ENCODE measurements at places on chromosomes 13 and 19.

GRCh38 chr19:57010541-57010940 is 109.2 kb upstream of the USP29 start:
- DNase-seq: no peak

- no peak for DNase-seq
Measured at GRCh38 chr19:38676023-38676877, 28.8 kb downstream of the ACTN4 start.

DNA sequence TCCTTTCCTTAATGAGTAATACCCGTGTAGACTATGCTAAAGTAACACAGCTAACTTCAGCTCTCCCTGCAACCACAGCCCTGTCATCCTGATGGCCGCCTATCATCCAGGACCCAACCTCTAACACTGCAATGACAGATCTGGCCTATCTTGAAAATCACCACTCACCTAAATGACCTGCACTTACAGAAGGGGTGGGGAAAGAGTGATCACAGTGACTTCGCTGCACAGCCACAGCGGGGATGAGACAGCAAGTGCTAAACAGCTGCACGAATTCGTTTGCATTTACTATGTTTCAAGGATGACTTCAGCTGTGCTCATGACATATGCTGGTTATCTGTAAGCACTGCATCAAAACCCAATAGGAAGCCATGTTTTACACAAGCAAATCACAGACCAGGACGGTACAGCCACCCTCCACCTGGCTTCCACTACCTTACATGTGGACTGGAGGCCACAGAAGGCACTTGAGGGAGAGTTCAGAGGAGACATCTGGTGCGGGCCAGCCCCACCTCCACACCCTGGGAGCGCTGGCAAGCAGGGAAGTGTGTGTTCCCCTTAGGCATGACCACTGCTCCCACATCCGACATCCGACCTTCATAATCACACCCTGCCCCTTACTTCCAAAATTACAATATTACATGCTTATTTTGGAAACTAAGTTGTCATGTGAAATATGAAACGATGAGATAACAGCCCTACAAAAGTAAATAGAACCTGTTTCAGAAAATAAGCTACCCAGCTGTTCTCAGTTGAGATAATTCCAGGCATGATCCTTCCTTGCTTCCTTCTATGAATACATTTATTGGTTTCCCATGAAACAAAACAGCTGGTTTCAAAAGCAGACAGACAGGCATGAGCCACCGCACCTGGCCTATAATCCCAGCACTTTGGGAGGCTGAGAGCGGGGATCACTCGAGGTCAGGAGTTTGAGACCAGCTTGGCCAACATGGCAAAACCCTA is 95.7 kb downstream of the STK24 start:
- DNase-seq: no peak

- DNase-seq: no peak
Measured at GRCh38 chr13:112132142-112132541, 65.2 kb downstream of the SOX1 start.

- no peak for DNase-seq
Measured at GRCh38 chr19:7638802-7639465, 2.0 kb downstream of the STXBP2 start.

DNA sequence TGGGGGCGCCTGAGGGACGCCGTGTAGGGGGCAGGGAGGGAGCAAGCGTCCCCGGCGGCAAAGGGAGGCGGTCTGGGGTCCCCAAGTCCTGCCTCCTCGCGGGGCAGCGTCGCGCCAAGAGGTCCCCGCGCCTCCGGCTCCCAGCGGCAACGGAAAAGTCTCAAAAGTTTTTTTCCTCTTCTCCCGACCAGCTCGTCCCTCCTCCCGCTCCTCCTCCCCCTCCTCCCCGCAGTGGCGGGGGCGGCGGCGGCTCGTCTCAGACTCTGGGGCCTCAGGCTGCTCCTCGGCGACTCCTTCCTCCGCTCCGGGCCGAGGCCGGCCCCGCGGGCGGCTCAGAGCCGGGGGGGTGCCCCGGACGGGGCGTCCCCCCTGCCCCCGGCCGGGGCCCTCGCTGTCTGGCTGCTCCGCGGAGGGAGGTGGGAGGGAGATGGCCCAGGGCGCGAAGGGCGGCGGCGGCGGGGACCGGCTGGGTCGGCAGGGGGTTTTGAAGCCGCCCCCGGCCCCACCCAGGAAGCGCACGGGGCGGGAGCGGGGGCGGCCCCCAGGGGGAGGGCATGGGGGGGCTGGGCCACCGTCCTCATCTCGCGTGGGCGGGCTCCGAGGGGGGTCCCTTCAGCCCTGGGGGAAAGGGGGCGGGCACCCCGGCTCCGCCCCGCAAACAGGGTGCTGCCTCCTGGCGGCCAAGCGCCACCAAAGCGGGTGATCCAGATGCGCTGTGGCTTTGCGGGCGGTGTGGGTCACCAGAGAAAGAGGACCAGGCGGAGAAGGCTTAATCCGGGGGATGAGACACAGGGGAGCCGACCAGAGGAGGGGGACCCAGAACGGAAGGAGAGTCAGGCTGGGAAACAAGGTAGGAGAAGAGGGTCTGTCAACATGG is at the start of gene TGFB1:
TSS of gene TGFB1 (minus strand) at position 457 of the 877 bp plus-strand sequence. CDS start 878 bp downstream, outside the sequence.
- no peak for DNase-seq

DNA sequence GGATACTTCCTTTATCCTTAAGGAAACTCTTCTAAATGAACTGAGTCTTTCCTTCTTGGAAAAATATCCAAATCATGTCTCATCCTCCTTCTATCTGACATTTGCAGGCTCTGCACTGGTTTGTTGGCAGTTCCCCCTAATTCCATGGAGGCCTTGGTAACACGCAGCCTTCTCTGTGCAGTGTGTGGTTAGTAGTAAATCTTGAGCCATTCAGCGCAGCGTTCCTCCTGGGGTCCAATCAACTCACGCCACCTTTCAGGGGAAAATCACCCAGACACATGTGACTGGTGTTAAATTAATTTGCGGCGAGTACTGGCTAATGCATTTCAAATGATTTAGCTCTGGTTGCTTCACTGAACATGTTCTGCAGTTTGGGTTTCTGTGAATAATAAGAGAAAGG is 21.0 kb upstream of the CBY2 start:
- no peak for DNase-seq

DNA sequence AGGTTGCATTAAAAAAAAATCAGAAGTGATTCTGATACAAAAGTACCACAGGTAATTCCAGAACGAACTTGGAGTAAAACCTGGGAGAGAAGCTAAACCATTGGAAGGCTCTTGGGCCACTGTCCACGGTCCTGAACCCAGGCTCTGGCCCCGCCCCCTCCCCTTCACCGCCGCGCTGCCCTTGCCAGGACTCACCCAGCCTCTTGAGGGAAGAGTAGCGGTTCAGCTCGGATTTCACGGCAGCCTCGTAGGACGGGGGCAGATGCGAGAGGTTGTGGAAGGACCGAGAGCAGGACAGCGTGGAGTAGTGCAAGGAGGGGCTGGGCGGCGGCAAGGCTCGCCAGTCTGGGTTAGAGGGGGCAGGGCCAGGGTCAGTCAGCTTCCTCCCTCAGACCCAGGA is 5.7 kb downstream of the SHISA7 start:
- DNase-seq: no peak

- no peak for DNase-seq
Measured at GRCh38 chr13:42758515-42758914, 22.9 kb upstream of the FAM216B start.

- DNase-seq: no peak
Measured at GRCh38 chr13:33132644-33133440, 116.6 kb downstream of the KL start.

GRCh38 chr13:97223037-97223710 is 1.0 kb downstream of the MBNL2 start:
- peak; percentile 71 for DNase-seq

DNA sequence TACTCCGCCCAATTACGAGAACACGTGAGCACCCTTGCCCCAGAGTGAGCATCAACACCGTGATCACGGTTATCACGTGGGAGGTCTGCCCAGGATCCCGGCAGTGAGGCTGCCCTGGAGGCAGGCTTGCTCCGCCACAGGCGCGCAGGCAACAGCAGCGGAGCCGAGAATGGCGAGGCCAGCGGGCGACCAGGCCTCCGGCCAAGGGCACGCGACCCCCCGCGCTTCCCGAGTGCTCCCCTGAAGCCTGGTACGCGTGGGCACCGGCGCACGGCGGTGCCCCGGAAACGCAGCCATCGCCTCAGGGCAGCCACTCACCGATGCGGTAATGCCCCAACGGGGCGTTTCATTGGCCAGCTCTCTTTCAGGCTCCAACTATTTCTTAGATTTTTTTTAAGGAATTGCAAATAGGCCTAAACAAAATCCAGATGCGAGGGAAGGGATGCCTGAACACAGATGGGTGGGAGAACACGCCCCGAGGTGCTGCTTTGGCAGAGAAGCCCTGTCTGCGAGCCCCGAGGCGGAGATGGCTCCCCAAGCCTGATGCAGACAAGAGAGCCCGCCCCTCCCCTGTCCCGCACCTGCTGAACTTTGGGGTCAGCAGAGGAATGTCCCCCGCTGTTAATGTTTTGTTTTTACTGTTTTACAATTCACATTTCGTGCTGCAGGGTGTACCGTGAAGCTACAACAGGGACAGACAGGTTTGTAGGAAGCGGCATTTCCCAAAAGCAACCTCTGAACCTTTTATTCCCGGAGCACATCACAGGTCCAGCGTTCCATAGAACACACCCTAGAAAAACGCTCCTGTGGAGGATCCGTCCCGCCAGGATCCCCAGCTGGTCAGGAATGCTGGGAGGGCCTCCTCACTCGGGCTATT is 132.7 kb downstream of the ZDHHC20 start:
- no peak for DNase-seq

DNA sequence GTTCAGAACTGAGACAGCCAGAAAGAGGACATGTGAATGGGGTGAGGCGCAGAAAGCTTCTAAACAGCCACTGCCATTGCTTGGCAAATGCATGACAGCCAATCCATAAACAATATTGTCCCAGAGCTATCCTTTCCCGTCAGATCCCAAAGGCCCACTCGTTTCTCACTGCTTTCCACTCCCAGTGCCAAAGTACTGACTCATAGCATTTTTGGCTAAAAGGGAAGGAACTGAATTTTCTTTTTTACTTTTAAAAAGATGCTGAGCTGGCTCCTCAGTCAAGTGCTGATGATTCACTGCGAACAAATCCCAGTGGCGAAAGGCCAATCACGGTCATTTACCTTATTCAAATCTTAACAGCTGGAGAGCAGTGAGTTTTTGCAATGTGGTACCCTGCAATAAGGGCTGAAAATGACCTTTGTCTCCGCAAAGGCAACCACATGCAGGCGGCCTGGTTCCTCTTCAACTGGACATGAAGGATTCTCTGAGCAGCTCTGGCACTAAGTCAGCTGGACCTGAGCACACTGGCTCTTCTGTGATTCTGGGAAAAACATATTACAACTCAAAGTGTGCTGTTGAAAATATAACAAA is 151.7 kb downstream of the DCLK1 start:
- no peak for DNase-seq

DNA sequence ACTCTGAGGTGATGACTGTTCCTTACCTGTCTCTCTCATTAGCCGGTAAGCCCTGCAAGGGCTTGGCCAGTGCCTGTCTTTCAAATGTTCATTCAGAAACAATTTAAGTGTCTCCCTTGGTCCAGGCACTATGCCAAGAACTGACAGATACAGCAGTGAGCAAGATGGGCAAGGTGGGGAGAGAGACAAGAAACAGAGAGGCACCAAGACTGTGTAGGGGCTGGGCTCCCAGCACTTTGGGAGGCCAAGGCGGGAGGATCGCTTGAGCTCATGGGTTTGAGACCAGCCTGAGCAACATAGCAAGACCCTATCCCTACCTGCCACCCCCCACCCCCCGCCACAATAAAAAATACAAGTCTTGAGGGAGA is 1.3 kb upstream of the CCNE1 start:
- DNase-seq: peak; percentile 38

DNA sequence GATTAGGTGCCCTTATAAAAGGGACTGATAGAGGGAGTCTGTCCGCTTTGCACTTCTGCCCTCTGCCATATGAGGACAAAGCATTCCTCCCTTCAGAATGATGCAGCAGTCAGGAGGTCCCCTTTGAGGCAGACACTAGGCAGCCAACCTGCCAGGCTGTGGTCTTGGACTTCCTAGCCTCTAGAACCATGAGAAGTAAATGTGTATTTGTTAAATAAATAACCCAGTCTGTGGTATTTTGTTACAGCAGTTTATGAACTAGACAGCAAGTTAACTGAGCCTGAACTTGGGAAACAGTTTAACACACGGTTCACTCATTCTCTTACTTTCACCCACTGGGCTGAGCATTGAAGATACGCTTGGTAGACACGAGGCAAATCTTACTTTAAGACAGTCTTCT is 313.2 kb downstream of the UQCRFS1 start:
- DNase-seq: no peak

DNA sequence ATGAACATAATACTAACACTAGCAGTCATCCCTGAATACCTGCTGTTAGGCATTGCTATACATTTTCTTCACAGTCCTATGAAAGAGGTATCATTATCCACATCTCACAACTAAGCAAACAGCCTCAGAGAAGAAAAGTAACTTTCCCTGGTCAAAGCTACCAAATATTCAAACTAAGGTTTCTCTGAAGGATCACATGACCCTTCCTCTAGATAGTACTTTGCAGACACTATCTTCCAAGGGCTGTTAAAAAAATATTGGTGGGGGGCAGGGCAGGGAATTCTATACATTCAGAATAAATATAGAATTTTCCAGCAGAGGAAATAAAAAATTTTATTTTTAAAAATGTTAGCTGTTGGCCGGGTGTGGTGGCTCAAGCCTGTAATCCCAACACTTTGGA is 3.1 kb downstream of the SLC25A30 start:
- no peak for DNase-seq

GRCh38 chr13:40028446-40028845 is 373.0 kb downstream of the COG6 start:
- no peak for DNase-seq

DNA sequence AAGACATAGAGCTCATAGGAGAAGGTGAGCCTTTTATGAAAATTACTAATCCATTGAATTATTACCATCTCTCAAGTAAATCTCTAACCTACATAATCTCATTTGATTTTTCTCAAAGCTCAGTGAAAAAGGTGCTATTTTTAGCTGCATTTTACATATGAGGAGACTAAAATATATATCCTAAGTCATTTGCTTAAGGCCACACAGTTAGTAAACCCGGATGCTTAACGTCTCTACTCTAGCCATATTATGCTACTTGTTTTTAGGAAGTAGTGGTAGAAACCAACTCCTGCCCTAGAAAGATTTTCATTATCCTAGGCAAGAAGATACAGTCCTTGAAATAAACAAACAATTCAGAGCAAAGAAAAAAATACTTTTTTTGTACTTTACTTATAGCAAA is 108.9 kb downstream of the RBM26 start:
- DNase-seq: no peak

DNA sequence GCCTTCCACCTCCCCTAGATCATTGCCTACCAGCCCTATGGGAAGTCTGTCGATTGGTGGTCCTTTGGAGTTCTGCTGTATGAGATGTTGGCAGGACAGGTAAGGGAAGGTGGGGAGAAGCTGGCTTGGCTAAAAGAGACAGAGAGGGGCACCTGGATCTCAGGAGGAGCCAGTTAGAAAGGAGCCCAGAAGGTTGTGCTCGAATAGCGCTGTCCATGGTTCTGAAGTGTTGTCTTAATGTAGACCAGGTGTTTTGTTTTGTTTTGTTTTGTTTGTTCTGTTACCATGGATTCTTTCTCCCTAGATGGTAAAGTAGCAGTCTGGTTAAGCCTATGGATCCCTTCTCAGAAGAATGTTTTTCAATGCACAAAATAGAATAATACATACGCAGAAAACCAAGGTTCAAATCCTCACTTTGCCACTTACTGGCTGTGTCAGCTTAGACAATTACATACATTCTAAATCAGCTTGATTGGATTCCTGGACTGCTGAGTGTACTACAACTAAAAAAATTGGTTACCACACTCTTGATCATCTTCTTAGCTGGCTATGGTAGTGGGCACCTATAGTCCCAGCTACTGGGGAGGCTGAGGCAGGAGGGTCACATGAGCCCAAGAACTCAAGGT is 5.9 kb upstream of the CACNG7 start:
- DNase-seq: no peak
